ENCODE measurements at places on chromosomes 3 and 15.

DNA sequence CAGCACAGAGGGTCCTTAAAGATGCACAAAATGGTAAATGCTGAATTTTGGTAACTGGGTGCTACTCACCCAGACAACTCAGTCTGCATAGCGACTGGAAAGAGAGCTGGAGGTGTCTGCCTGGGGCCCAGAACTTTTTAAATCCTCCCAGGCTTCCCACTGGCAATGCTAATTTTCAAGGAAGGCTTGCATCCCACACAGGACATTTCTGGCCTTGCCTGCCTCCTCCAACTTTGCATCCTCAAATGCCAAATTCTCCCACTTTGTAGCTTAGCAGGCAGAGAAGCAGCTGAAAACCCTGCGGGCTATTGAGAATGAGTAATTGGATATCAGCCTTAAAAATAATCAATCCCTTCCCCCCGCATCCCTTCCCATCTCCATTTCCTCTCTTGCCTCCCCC lies 656.6 kb upstream of the ADAMTS9 start:
- DNase-seq, result no peak

DNA sequence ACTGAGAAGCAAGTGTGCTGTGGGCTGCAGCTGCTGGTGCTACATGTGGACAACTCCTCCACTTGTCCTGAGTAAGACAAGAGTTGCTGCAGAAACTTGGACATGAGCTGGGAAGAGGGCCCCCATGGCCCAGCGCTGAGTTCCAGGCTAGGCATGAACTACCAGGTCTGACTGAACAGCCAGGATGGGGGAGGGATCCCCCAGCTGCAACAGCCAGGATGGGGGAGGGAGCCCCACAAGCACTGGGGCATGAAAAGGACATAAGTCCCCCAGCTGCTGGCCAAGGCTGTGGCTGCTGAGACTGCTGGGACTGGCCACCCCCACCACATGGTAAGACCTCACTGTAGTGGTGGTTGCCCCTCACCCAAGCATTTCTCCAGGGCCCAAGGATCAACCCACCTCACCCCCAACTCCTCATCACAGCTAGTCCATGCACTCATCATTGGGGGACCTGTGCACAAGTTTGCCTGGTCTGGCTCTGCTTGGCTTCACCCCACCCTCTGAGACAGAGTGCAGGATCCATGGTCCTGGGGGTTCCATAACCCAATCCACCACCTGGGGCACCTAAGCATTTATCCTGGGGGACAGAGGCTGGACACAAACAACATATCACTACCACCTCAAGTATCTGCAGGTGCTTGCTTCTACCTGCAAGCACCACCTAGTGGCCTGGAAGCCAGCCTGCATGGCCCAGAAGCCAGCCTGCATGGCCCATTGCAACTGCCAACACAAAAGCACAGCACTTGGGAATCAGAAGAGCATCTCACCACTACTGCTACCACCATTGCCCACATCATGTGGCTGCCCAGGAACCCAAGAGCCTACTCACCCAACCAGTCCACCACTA lies 84.5 kb upstream of the STT3B start:
- peak; percentile 42 for DNase-seq

GRCh38 chr15:55247766-55248427 lies 41.7 kb downstream of the RAB27A start:
- no peak for DNase-seq

DNA sequence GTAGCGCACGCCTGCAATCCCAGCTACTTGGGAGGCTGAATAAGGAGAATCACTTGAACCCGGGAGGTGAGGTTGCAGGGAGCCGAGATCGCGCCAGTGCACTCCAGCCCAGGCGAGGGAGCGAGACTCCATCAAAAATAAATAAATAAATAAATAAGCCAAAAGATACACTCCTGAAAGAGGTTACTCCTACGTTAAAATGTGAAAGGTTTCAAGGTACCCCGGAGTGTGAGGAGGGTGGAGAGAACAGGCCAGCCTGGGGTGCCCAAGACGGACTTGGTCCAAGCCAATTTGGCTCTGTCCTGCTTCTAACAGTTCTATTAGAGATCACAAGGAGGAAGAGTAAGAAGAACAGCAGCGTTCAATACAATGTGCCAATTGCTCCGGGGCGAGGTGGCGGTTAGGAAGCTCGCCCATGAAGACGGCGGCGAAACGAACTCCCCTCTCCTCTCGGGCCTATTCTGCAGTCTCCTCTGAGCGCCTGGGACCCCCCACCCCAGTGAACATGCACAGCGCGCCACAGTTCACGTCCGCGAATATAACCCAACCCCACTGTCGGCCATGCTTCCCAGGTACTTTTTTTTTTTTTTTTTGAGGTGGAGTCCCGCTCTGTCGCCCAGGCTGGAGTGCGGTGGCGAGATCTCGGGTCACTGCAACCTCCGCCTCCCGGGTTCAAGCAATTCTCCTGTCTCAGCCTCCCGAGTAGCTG lies 942 bp downstream of the ELP6 start:
- peak; percentile 35 for DNase-seq

All from SW480 (cell line).